Naive B cell (primary cell): ENCODE measurements at places on chromosomes 13 and 19.

GRCh38 chr19:1967087-1967608 is 26.2 kb downstream of the CSNK1G2 start:
- DNase-seq: no peak

GRCh38 chr19:28324275-28325060 is 888.5 kb downstream of the UQCRFS1 start:
- DNase-seq: no peak

DNA sequence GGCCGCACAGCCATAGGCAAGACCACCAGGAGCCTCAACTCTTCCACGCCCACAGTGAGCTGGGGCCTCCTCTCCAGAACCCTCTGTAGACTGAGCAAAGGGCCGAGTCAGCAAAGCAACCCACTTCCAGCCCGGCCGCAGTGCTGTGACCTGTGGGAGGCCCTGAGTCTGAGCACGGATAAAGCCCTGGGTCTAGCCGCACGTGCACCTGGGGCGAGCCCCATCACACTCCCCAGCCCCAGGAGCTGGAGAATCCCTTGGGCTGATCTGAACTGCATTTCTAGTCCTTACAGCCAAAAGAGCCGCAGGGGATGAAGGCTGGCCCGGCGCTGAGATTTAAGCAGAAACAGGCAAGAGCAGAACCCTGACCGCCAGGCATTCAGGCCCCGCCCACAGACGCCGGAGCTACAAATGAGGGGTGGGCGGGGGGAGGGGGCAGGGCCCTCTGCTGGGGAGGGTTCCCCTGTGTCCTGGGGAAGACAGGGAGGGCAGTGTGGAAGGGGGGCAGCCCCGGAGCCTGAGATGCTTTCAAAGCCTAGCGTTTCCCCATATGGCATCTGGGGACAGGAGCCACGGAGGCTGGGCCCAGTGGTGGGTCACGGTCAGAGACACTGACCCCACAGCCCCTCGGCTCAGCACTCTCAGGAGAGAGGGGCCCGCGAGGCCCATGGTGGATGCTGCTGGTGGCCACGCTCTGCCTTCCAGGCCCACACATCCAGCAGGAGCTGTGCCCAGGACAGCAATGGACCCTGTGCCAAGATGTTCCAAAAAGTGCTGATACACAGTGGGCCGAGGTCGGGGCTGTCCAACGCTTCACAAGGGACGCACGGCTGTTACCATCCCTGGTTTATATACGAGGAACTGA is 4.9 kb downstream of the TMEM259 start:
- DNase-seq: no peak

DNA sequence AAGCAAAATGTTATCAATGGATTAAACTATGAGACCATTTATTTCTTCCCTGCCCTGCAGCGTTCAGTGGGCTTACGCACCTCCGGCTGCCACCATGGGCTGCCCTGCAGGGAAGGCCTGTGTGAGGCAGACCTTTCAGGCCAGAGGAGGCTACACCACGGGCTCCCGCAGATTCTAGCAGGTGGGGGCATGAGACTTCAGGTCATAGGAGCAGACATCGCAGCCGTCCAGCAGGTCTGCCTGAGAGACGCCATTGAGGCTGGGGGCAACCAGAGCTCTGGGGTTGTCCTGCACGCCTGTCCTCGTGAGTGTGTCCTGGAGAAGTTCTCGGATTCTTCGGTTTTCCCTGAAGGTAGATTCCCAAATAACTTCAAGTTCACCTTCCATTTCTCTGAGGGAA is 9.4 kb upstream of the SLC7A9 start:
- no peak for DNase-seq

- DNase-seq: no peak
Measured at GRCh38 chr13:94525781-94526180, 46.3 kb upstream of the DCT start.

GRCh38 chr13:44397766-44398223 is 24.2 kb downstream of the SERP2 start:
- DNase-seq: no peak

DNA sequence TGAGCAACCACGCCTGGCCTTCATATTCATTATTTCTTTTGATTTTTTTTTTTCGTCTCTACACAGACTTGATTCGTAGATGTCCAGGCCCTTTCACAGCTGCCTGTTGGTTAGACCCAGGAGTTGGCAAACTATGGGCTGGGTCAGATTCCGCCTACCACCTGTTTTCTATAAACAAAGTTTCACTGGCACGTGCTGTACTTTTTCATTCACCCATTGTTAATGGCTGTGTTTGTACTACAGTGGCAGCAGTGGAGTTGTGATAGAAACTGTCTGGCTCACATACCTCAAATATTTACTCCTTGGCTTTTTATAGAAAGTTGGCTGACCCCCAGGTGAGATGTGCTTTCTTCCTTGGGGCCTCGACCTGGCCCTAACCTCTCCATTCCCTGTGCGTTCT is 72.9 kb upstream of the TEX29 start:
- no peak for DNase-seq

GRCh38 chr19:7373862-7374261 is 25.1 kb downstream of the ARHGEF18 start:
- DNase-seq: no peak

GRCh38 chr13:100040196-100040595 is 48.7 kb upstream of the PCCA start:
- DNase-seq: no peak

- no peak for DNase-seq
Measured at GRCh38 chr13:73133531-73133930, 74.7 kb downstream of the KLF5 start.

GRCh38 chr19:2274931-2275535 is 6.9 kb downstream of the PEAK3 start:
- no peak for DNase-seq

DNA sequence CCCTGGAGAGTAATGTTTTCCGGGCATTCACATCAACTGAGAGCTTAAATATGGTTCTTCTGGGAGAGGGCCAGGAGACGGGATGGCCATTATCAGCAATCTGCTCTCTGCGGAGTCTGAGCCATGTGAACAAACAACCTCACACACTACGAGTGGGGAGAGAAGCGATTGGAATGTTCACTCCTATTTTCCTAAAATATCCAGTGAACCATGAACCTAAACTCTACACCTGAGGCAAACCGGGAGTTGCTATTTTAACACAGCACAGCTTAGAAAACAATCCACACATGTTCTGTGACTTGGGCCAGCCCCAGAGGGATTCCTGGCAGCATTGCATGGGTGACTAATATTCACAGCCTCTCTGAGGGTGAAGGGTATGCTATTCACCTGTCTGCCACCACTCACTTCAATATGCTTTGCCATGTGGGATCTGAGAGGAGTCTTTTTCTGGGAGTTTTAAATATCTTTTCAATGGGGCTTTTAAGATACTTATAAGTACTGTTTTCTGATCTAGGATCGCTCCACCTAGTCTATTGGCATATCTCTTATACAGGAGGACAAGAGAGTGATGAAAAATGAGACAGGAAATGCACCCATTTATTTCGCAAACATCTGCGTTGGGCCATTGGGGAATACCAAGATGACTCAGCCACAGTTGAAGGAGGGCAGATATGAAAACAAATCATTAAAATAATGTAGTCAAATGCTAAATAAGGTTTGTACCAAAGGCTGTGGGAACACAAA is 72.6 kb upstream of the SERP2 start:
- DNase-seq: no peak

DNA sequence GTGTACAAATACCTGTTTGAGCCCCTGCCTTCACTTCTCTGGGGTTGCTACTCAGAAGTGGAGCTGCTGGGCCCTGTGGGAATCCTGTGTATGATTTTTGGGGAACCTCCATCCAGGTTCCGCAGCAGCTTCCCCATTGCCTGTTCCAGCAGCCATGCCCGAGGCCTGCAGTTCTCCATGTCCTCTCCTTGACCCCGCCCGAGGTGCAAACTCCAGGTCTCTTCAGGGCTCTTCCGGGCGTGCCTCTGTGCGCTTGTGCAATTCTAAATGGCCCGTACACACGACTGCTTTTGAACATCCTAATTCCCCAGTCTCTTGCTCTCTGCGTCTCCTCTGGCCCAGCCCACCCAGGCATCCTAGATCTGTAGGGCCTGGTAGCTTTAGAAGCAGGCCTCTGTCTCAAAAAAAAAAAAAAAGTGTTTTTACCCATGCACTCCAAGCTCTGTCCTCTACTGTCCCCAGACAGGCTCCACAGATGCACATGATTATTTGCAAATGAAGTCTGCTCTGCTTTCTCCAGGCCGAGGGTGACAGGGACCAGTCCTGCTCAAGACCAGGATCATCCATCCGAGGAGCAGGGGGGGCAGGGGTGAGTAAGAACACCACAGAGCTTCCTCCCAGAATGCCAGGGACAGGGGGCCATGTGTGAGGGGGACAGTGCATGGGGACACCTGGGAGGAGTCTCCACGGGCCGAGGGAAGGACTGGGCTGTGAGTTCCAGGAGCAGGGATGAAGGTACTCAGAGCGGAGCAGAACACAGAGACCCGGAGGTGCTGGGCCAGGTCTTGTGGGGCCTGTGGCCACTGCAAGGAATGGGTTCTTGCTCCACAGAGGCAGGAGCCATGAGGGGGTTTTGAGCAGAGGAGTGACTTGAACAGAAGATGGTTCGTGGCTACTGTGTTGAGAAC is 51.7 kb downstream of the SLC7A9 start:
- DNase-seq: no peak

- DNase-seq: no peak
Measured at GRCh38 chr19:53849237-53849676, 18.4 kb upstream of the MYADM start.

DNA sequence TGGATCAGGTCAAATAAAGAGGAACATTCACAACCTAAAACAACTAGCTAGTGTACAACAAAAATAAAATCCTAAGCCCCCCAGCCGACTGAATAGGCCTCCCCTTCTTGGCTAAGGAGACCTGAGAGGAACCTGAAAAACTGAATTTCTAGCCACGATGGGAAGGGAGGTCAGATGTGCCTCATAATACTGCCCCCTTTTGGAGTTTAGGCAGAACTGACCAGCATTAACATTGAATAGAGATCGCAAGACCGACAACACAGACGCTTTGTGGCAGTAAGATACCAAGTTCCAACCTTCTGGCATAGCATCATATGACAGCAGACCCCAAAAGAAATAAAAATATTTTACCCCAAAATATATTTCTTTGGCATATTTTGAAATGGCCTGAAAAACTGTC is 15.9 kb downstream of the CBY2 start:
- DNase-seq: no peak

DNA sequence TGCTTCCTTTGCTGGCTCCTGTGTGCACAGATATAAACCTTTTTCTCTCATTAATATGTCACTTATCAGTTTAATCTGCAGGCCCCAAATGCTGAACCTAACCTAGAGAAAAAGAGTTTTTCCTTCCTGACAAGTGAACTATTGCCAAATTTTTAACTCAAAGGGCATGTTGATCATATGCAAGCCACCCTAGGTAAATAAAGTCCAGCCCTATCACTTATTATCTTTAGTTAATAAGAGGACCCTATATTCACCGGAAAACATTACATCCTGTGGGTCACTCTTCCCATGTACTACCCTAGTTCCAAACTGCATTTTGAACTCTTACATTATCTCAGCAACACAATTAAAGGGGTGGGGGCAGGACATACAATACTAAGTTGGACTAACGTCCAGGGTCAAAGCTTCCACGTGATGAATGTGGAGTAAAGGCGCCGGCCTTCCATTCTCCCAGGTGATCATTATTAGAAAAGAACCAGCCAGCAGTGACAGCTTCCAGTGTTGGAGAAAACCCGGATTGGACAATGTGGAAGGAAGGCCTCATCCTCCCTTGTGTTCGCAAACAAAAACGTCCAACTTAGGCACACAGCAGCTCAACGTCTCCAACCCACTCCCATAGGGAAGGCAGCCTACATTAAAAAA is 86.6 kb downstream of the STK24 start:
- no peak for DNase-seq

DNA sequence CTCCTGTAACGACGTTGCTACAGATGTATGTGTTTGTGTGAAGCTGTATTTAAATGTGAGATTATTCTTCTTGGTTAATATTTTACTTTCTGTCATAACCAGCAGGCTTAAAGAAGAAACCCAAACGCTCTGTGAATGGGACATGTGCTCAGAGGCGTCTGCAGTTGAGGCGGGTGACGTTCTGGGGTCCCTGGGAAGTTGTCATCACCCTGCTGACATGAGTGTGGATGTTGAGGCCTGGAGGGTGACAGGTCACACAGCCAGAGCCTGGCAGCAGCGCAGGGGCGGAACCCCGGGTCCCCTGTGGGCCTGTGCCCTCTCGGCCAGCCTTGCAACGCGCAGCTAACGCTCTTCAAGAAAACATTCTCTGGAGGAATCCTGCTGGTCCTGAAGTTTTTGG is 16.6 kb downstream of the RASA3 start:
- DNase-seq: no peak

GRCh38 chr13:48510698-48511097 is 22.2 kb downstream of the RCBTB2 start:
- DNase-seq: no peak

DNA sequence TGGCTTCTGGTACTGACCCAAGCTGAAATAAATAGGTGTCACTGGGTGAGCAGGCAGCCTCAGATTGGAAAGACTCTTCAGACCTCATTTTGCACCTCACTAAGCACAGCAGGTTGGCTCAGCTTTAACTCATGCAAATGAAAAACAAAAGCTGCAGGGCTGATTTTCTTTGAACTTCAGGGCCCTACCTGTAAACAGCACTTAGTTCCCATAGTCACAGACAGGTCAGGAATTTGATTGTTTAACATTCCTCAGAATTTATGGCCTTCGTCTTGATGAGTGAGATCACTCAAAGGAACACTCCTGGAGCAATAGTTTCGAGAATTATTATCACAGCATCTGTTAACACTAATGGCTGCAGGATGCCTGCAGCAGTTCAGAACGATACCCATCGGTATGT is 718.5 kb downstream of the EFNB2 start:
- no peak for DNase-seq

DNA sequence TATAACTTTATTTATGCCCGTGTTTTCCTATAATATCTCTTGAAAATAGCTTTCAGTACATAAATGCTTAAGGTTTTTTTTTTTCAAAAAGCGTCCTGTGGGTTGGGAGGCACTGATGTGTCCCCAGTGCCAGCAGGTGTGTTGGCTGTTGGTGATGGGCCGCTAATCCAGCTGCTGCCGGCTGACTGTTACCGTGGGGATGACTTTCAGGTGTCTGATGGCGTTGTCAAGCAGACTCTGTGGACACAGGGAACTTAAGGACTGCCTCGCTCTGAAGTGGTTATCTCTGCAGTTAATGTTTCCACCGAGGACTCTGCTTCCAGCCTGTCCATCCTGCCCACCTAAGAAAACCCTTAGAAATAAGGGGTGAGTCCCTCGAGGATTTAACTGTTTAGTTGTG is 94.5 kb downstream of the ANKRD10 start:
- no peak for DNase-seq

GRCh38 chr19:15317392-15318071 is 14.8 kb downstream of the BRD4 start:
- DNase-seq: no peak

GRCh38 chr13:79468819-79469218 is 12.1 kb upstream of the NDFIP2 start:
- no peak for DNase-seq

- DNase-seq: no peak
Measured at GRCh38 chr13:75411924-75412537, 69.9 kb downstream of the TBC1D4 start.

DNA sequence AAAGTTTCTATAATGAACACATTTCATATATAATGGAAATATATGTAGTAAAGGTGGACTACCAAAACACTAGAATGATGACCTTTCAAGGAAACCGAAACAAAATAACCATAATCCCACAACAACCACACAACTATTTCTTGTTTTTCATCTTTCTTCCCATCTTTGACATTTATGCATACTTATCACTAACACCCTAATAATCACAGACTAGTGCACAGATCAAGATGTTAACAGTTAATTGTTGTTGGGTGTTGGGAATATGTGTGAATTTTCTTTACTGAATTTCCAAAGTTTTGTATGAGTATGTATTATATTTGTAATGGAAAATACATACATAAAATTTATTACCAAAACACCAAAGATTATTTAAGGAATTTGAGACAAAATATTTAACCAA is 30.3 kb downstream of the PEG3 start:
- no peak for DNase-seq
